ENCODE measurements at places on chromosomes 4 and X.

DNA sequence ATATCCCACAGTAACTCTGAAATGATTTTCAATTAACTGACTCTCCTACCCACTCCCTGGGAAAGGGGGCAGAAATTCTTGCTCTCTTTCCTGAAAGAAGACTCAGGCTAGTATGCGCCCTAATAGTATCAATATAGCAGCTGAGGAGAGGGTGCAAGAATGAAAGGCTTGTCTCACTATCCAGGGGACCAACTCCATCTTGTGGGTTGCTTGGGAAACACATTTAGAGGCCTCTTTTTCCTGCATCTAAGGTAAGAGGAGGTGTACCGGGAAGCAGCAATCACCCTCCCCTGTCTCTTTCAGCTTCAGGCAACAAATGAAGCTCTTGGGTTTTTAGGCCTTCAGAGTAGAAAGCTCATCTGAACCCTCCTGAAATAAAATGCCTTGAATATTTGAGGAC is 11.3 kb downstream of the TMEM255A start:
- no peak for DNase-seq

- no peak for DNase-seq
Measured at GRCh38 chrX:47316276-47317025, 53.9 kb upstream of the ZNF157 start.

- DNase-seq = no peak
Measured at GRCh38 chr4:56058555-56058954, 109.8 kb downstream of the CEP135 start.

GRCh38 chr4:109207061-109207460 is 95.4 kb downstream of the COL25A1 start:
- no peak for DNase-seq

DNA sequence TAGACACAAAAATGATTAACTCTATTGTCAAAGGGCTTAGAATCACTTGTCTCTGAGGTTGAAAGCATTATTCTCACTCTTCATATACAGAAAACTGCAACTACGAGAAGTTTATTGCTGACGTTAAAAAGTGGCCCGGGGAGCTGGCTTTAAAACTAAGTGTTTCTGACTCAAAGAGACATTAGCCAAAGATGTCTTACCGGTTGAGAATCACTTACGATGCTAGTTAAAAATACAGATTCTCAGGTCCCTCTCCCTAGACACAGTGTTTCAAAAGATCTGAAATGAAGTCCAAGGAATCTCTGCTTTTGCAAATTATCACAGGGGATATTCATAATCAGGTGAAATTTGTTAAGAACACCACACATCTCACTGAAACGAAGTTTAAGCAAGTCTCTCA is 1.2 kb downstream of the GNPDA2 start:
- no peak for DNase-seq

DNA sequence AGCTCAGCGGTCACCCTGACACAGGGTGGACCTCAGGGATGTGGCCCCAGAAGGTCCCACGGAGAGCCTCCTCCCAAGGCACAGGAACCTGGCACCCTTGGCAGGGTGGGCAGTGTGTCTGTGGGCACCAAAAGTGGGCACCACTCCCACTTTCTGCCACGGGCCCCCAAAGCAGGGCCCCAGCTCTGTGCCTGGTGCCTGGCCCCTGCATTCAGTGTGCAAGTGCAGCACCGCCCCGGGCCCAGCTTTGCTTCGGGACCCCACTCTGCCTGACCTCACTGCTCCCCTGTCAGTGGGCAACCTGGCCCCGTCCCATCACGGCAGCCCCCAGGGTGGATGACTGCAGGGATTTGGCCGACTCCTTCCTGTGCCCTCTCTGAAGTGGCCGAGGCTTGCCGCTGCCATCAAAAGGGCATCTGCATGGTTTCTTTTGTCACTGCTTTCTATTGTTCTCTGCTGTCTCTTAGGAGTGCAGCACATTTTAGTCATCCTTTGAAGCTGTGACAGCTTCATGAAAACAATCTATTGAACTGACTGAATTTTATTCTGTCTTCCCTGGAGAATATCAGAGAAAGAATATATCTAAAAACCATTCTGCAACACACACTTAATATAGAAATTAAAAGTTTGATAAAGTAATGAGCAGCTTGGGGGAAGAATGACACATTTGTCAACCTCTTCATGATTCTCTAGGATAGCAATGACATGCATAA is 302.4 kb downstream of the FAM47B start:
- no peak for DNase-seq

GRCh38 chr4:74873545-74874301 is 59.2 kb upstream of the PARM1 start:
- no peak for DNase-seq

GRCh38 chr4:48324281-48324680 is 17.0 kb upstream of the SLAIN2 start:
- DNase-seq = no peak

- DNase-seq = peak; percentile 55
Measured at GRCh38 chrX:128781506-128781905, 729.3 kb upstream of the ACTRT1 start.

GRCh38 chr4:70925899-70926635 is 23.9 kb downstream of the MOB1B start:
- no peak for DNase-seq

All from HuH-7 (cell line).